ENCODE measurements at places on chromosomes 16 and 17.
A peak's percentile ranks its signal among the peaks of the same experiment; 100 is the strongest.

DNA sequence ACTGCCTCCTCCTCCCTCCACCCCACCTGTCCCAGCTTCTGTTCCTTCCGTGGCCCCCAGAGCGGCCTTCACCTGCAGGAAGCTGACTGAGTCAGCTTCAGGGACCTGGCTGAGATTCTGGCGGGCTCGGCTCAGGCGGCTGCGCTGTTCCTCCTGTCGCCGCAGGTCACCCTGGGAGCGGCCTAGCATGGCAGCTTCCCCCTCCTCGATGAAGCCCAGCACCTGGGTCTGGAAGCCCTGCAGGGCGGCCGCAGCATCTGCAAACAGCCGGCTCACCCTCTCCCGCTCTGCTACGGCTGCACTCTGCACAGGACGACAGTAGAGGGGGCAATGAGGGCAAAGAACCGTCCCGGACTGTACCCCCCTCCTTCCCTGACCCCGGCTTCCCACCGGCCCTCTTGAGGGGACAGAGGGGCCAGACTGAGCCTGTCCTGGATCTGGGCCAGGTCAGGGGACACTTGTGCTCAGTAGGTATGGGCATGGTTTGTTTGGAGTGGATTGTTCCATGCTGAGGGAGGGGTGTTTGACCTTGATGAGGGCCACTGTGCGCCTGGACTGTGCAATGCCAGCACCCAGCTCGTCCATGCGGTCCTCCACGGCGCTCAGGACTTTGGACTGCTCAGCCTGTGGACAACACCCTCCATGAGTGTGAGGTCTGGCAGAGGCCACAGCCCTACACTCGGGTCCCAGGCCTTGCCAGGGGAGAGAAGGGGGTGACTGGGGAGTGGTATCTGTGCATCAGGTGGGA lies 2.0 kb downstream of the TRIM47 start:
- DNase-seq = peak; percentile 62

DNA sequence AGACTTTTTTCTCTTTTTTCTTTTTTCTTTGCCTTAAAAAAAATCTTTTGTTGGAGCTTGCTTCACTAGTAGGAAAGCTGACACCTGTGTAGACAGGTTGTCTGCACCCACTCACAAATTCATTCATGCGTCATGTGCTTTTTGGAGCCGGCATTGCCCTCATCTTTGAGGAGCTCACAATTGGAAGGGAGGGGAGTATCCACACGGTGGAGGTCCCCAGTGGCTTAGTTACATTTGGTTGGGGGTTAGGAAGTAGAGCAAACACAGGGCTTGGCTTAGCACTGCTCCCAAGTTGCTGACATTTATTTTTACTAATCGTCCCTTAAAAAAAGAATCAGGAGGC lies 18.7 kb upstream of the MEIOB start:
- no peak for DNase-seq

DNA sequence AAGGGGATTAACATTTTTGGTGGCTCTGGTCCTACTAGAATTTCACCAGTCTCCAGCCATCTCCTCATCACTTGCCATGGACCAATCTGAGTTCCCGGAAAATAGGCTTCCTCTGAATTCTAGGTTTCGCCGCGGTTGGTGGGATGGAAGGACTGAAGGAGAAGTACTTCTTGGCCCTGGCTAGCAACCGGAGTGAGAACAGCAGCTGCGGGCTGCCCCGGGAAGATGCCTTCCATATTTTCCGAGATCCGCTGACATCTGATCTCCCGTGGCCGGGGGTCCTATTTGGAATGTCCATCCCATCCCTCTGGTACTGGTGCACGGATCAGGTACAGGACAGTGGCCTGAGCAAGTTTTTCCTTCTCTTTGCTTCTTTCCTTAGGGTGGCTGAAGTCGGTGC lies 45.0 kb downstream of the SLC5A11 start:
- DNase-seq = no peak

- DNase-seq = no peak
These were observed 138.7 kb downstream of the GAS7 start for GRCh38 chr17:10059684-10060211.

- no peak for DNase-seq
These were observed 6.8 kb upstream of the SMTNL2 start for GRCh38 chr17:4577386-4577993.

GRCh38 chr17:15457723-15458094 lies 9.7 kb downstream of the CDRT4 start:
- no peak for DNase-seq

DNA sequence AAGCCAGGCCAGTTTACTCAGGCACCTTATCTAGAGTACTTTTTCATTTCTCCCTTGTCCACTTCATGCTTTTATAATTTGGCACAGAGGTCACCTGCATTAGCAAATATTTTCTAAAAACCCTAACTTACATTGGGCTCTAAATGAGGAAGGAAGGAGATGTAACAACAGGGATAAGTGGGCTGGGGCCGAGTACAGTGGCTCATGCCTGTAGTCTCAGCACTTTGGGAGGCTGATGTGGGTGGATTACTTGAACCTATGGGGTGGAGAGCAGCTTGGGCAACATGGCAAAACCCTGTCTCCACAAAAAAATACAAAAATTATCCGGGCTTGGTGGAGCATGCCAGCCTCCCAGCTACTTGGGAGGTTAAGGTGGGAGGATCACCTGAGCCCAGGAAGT lies 55.9 kb downstream of the TMEM100 start:
- no peak for DNase-seq

DNA sequence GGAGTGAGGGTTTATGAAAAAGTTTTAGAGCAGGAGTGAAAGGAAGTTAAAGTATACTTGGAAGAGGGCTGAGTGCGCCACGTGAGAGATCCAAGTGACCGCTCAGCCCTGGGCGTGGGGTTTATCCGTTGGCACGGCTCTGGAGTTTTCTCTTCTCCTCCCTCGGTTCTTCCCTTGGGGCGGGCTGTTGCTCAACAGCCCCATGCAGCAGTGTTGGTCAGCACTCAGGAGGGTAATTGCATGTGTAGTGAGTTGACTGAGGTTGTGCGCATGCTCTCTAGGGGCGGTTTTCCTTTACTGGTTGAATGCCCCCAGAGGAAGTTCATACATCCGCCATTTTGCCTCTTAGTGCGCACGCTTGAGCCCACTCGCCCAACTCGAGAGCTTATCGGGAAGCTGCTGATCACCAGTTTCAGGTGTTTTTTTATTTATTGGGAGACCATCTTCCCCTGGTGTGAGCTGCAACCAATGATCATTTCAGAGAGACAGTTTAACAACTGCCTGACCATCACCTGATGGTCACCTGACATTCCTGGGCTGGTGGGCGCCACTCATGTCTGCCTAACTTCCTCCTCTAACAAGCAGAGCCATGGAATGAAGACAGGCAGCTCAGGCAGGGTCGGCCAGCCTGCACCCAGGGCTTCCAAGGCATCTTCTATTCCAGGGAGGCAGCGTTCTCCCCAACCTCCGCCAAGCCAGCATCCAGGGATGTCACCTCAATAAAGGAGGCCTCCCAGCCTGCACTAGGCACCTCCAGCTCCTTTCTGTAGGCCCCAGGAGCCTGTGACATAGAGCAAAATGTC lies 41.3 kb upstream of the DNAH17 start:
- no peak for DNase-seq

DNA sequence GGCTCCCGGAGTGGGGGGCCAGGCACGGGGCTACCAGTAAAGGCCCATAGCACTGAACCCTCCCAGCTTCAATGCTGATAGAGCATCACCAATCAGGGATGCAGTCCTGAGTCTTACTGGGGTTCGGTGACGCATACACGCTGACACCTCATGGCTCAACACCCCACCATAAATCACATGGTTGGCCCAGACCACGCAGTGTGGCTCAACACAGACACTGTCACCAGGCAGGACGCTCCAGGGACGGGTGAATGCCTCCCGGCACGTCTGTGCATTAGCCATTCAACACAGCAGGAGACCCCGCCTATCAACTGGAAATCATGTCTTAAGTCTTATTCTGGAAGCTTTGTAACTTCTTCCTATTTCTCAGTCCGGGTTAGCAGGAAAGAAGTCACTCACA lies 35.0 kb downstream of the NECAB2 start:
- no peak for DNase-seq

DNA sequence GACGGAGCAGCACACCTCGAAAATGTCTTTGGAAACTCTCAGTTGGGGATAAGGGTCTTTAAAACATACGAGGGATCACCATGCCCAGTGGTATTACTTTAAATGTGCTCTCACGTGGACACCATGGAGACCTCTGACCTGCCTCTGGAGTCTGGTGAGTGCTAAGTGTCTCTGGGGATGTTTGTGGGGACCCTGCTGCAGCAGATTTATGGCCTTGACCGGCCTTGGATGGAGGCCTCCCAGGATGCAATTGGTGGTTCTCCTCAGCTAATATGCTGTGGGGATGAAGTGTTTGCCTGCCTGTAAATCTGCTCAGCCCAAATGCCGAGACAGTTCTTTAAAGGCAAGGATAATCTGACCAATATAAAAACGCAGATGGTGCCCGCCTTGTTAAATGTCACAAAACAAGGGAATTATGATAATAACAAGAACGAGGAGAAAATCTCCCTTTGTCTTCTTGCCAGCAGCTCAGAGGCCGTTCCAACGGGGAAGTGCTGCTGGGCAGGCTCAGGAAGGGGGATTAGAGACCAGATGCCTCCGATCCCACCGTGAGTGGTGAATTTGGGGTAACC lies 154.4 kb downstream of the ABCC12 start:
- DNase-seq = no peak

DNA sequence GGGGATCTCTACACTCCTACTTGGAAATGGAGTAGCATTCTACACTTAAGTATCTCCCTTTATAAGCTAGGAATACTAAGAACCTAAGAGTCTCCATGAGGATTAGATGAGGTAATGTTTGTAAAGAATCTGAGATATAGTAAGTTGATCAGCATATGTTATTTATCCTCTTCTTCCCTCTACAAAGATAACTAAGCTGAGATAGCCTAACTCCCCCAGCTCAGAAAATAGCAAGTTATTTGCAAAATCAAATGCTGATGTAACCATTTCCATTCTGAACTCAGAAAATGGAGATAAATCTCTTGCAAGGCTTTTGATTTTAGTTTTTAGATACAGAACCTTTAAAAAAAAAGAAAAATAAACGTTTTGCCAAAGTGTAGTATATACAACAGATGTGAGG lies 526.0 kb downstream of the MAF start:
- DNase-seq = no peak

- no peak for DNase-seq
These were observed 758.4 kb downstream of the CDH8 start for GRCh38 chr16:61277849-61278248.

- no peak for DNase-seq
These were observed 167.8 kb downstream of the RBFOX3 start for GRCh38 chr17:79443026-79443425.

DNA sequence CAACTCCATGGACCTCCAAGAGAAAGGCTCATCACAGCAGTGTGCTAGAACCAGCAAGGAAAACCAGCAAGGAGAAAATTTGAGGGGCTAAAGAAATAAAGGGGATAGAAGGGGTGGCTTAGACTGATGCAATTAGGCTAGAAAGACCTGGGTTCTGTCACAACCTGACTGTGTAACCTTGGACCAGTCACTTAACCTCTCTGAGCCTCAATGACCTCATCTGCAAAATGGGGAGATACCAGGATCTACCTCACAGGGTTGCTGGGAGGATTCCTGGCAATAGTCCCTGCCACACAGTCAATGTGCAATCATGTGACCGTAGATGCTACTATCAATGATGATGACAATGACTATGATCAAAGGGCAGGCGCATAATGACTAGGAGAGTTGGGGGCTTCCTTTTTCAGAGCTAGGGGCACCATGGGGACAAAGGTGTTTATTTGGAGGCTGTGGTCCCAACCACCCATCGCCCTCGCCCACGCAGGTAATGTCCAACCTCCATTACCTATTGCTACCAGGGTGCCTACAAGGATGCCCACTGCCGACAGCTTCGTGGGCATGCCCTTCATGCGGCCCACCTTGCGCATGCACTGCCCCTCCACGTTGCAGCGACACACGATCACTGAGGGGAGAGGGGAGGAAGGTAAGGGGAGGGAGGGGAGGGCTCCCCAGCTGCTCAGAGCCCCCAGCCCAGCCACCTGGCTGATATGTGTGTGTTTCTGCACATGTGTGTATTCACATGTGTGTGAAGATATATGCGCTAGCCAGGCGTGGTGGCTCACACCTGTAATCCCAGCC lies 9.7 kb downstream of the CDH16 start:
- DNase-seq = no peak

- DNase-seq = no peak
These were observed 8.7 kb downstream of the VASN start for GRCh38 chr16:4380119-4381063.

- no peak for DNase-seq
These were observed 351.9 kb downstream of the SEC14L1 start for GRCh38 chr17:77492446-77493237.

- DNase-seq = no peak
These were observed 75.1 kb downstream of the CYLD start for GRCh38 chr16:50816901-50817555.

GRCh38 chr16:57988929-57989328 lies 11.5 kb downstream of the ZNF319 start:
- DNase-seq = no peak

DNA sequence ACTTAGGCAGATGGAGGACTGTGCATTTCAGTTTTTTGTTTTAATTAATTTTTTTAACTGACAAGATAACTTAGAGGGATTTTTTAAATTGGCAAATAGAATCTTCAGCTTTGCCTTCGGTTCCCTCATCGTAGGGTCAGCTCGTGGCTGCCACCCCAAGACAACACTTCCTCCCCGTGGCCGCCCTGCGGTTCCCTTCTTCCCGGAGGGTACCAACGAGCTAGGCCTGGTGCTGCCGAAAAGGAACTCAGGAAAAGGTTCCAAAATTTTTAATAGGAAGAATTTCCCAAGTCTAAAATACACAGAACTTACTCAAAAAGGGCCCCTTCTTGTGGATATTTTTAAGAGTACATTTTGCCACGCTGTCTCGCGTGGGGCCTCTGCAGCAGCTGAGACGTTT lies 210.4 kb upstream of the CHMP6 start:
- no peak for DNase-seq

- DNase-seq = no peak
These were observed 318.4 kb downstream of the XYLT1 start for GRCh38 chr16:17152311-17152710.

GRCh38 chr17:82949361-82949760 lies 109.5 kb upstream of the ZNF750 start:
- no peak for DNase-seq

DNA sequence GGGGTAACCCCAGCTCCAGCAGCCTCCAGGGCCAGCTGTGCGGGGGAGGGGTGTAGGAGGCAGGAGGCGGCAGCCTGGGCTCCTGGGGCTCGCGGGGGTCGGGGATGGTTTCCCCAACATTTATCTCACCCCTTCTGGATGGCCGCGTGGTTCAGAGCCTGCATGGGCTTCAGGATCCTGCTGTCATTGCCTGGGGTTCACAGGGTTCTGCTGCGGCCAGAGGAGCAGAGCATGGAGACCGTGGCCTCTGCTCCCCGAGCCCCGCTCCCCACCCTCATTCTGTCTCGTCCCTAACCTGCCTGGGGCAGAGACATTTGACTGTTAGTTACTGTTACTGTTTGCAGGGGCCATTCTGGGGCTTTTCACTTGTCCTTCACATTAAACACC lies 4.9 kb downstream of the MYADML2 start:
- DNase-seq = no peak

- peak; percentile 87 for DNase-seq
These were observed at the start of gene CCDC43 for GRCh38 chr17:44689477-44690217. Gene CCDC43 (minus strand): TSS chr17:44689776. CDS start chr17:44689753, 23 bp downstream.

DNA sequence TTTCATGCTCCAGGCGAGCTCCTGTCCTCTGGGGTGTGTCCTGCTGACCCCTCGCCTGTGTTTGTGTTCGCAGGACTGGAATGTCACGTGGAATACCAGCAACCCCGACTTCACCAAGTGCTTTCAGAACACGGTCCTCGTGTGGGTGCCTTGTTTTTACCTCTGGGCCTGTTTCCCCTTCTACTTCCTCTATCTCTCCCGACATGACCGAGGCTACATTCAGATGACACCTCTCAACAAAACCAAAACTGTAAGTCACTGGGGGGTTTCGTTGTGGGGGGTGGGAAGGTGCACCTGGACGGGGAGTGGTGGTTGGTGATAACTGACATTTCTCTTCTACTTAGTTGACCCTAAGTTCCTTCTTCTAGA lies 58.3 kb downstream of the ABCC1 start:
- DNase-seq = no peak
